ENCODE measurements at places on chromosomes 4 and X.

GRCh38 chrX:122238801-122239200 lies 945.3 kb upstream of the GRIA3 start:
- DNase-seq: no peak

- no peak for DNase-seq
Observed at GRCh38 chr4:24453951-24454350, 130.4 kb downstream of the DHX15 start.

DNA sequence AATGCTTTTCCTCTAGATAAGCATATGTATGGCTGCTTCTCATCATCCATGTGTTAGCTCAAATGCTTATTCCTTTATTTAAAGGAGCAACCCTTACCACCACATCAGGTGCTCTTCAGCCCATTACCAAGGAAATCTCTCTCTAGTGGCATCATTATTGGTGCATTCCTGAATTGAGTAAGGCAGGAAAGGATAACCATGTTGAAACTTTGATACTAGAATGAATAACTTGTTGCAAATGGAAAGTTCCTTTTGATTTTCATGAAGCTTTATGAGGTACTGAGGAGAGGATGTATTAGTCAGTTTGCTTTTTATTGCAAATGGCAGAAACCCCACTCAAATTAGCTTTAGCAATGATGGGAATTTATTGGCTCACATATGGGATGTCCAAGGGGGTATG lies 212.3 kb upstream of the FGF13 start:
- no peak for DNase-seq

- no peak for DNase-seq
Observed at GRCh38 chr4:24690436-24690835, 104.9 kb upstream of the SOD3 start.

DNA sequence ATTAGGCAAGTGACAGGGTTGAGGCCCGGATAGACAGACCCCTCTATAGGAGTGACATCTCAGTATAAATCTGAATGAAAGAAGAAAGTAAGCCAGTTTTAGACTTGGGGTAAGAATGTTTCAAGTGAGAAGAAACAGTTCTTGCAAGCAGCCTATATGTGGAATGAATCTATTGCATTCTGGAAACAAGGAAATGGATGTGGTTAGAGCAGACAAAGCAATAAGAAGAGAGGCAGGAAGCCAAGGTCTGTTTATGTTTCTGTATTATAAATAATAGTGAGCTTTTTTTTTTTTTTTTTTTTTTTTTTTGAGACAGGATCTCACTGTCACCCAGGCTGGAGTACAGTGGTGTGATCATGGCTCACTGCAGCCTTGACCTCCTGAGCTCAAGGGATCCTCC lies 255.8 kb downstream of the UNC5C start:
- peak; percentile 35 for DNase-seq

GRCh38 chrX:43176686-43177085 lies 398.7 kb upstream of the PPP1R2C start:
- no peak for DNase-seq
